ENCODE measurements at places on chromosomes 1 and 21.
A peak's percentile ranks its signal among the peaks of the same experiment; 100 is the strongest.

GRCh38 chr1:226060427-226060826 lies 2.1 kb upstream of the H3-3A start:
- DNase-seq = no peak

GRCh38 chr1:25692560-25692959 lies 76.0 kb downstream of the MAN1C1 start:
- no peak for DNase-seq

DNA sequence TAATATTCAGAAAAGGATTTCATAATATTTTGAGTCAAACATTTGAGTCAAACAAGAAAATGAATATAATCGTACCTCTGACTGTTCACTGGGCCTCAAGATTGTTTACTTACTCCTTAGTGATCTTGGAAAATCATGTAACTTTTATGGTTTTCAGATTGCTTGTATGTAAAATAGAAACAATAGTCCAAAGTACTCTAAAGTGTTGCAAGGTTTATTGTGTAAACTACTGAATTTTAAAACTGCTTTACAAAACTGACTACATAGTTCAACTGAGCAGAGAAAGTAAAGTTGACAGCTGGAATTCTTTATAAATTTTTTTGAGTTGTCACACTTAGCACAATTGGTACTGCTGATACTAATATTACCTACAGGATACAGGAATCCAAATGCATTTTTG lies 931.0 kb downstream of the NCAM2 start:
- DNase-seq = no peak

- no peak for DNase-seq
Measured at GRCh38 chr1:235834620-235835019, 32.1 kb downstream of the LYST start.

DNA sequence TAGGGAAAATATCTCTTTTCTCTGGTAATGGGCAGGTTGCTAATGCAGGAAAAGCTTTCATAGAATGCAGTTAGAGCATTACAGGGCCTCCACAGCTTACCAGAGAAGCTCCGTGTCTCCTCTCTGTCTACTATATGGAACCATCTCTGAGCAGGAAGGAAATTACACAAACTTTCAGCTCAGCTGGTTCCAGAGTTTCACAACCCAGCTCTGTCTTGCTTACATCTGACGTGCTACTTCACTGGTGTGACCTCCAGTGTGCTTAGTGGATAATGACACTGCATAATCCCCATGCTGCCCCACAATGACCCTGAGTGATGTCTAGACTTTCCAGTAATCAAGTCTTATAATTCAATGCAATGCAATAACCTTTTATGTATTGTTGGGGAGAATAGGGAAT lies 4.3 kb upstream of the FGGY start:
- DNase-seq = no peak

GRCh38 chr21:37458669-37459276 lies 92.2 kb downstream of the DYRK1A start:
- no peak for DNase-seq

- no peak for DNase-seq
Measured at GRCh38 chr1:244165701-244166100, 114.6 kb downstream of the ZBTB18 start.

DNA sequence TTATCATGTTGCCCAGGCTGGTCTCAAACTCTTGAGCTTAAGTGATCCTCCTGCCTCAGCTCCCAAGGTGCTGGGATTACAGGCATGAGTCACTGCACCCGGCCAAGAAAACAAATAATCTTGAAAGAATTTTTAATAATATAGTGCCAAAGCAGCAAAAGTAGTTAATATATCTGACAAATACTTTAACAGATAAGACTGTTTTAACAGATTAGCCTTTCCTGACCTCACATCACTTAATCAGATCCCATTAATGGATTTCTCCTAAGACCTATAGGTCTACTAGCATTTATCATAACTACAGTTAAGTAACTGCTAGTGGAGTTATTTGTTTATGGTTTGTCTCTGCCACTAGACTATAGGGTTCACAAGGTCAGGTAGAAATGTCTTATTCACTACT lies 61.1 kb upstream of the HP1BP3 start:
- DNase-seq = no peak

DNA sequence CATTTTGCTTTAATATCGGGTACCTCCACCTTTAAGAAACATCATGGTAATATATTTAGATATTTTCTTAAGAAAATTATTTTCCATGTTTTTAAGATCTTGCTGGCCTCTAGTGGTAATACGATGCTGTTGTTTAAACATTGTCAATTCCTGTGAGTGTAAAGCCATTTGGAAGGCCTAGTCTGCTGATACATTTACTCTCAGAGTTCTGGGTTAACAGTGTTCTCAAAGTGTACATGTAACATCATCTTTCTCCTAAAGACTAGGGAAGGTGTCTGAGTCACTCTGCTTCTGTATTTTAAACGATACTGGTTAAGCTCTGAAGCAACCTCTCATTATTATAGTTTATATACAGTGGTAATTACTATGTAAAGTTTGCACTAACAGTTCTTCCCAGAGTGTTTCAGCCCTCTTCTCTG lies 189.1 kb downstream of the RASAL2 start:
- no peak for DNase-seq

DNA sequence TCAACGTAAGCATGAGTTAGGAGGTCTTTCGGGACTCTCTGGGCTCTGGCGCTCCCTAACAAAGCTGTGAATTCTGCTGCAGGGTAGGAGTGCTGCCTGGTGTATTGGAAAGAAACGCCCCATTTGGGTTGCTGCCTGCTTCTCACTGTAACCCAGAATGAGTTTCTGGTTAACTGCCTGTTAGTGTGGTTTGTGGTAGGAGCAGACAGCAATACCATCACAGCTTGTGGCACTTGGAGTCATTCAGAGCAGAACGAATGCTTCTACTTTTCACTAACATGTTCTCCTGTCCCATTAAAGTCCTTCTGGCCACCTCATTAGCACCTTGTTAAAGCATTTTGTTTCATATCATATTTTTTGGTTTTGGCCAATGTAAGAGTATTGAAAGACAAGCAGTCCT lies 18.1 kb downstream of the MAP3K7CL start:
- no peak for DNase-seq

- peak; percentile 89 for DNase-seq
Measured at GRCh38 chr1:156659988-156660751, 17.0 kb downstream of the NES start.

DNA sequence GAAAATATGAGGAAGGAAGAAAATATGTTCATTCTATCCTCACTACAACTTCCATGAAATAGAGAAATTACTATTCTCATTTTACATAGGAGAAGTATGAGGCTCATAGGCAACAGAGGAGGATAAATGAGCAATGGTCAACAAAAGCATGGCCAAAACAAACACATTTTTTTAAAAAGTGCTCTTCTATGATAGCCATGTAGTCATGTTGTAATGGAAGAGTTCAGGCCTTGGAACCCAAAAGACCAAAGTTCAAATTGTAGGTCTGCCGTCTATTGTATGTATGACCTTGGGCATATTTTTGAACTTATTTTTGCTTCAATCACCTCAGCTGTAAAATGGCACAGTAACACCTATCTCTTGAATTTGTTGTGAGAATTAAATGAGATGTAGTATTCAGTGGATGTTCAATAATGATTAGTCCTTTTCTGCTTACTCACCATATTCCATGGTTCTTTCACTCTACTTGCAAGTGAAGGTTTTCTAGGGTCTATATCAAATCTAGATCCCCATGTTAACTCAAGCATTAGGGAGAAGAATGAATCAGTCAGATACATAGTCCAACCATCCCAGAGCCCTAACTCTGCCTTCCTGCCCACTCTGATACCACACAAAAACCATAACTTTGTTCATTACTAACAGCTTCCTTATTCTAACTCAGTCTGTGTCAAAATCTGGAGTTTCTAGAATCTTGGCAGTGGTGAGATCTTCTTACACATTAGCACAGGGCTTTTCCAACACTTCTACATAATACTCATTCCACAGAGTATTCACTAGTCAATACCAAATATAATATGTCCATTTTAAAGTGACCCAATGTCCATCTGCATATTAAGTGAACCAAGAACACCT lies 353.2 kb downstream of the PLPP3 start:
- DNase-seq = no peak

- no peak for DNase-seq
Measured at GRCh38 chr21:30468900-30469714, 11.1 kb downstream of the KRTAP19-1 start.

- no peak for DNase-seq
Measured at GRCh38 chr1:8625491-8625890, 191.9 kb downstream of the RERE start.

DNA sequence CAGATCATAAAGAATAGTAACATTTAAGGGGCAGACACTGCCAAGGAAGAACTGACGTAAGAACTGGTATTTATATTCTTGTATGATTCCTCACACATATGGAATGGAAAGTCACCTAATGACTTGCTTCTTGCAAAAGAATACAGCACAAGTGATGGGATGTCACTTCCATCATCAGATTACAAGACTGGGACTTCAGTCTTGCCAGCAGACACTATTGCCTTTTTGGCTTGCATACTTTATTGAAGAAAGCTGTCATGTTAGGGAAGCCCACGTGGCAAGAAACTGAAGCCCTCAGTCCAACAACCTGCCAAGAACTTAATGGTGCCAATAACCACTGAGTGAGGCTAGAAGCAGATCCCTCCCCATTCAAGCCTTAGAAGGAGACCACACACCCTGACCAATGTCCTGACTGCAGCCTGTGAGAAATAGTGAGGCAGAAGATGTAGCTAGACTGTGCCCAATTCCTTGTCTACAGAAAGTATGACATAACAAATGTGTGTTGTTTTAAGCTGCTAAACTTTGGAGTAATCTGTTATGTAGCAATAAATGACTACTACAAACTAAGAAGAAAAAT lies 12.0 kb downstream of the EGLN1 start:
- no peak for DNase-seq

GRCh38 chr1:47527653-47528272 lies 89.9 kb downstream of the FOXD2 start:
- no peak for DNase-seq

GRCh38 chr1:96116731-96117130 lies 604.9 kb upstream of the PTBP2 start:
- no peak for DNase-seq

DNA sequence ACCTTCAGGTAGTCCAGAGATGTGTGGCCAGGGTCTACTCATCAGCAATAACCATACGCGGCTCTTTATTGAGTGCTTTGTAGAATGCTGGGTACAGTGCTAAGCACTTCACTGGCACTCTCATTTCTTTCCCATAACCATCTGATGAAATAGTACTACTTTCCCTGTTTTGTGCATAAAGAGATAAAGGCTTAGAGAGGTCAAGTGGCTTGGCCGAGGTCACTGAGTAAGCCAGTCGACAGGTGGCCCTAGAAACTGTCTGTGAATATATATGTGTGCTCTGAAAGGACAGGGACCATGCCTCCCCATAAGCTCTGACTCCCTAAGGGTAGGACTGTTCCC lies 52.8 kb downstream of the NENF start:
- no peak for DNase-seq

GRCh38 chr1:1058088-1058905 lies 15.8 kb downstream of the RNF223 start:
- no peak for DNase-seq

- DNase-seq = no peak
Measured at GRCh38 chr1:54375712-54376429, 30.3 kb downstream of the SSBP3 start.

DNA sequence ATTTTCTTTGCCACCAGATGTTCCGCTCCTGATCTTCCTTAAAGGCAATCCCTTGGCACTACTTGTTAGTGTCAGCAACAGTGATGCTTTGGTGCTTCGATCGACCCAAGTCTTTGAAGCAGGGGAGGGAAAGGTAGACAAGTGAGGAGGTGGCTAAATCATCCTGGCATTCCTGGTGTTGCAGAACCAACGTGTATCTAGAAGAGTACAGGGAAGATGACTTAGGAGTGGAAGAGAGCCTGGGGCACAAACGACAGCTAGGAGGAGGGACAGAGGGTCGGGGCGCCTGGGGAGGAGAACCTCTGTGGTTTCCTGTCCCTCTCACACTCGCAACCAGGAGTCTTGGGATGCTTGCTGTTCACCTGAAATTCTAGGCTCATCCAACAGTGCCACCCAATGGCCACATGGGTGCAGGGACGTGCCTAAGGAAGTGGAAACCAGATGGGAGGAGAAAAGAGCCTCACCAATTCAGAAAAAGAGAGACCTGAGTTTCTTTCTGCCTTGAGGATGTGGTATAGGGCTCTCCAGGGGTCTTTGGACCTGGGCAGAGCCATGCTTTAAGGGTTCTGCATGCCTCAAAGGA lies 9.5 kb upstream of the KCNA2 start:
- no peak for DNase-seq

DNA sequence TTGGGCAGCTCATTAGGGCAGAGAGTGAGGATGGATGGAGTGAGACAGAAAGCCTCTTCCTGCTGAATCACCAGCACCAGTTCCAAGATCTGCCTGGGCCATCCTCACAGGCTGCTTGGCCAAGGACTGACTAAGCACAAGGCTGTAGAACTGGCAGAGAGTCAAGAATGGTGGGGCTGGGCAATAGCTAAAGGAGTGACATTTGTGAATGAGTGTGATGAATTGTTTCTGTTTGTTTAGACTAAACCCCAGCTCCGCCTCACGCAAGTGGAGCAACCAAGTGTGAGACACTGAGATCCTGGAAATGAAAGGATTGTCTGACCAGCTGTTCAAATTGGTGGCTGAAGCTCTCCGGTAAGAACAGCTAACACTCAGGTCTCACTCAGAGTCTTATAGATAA lies 38.6 kb downstream of the BRINP2 start:
- no peak for DNase-seq

DNA sequence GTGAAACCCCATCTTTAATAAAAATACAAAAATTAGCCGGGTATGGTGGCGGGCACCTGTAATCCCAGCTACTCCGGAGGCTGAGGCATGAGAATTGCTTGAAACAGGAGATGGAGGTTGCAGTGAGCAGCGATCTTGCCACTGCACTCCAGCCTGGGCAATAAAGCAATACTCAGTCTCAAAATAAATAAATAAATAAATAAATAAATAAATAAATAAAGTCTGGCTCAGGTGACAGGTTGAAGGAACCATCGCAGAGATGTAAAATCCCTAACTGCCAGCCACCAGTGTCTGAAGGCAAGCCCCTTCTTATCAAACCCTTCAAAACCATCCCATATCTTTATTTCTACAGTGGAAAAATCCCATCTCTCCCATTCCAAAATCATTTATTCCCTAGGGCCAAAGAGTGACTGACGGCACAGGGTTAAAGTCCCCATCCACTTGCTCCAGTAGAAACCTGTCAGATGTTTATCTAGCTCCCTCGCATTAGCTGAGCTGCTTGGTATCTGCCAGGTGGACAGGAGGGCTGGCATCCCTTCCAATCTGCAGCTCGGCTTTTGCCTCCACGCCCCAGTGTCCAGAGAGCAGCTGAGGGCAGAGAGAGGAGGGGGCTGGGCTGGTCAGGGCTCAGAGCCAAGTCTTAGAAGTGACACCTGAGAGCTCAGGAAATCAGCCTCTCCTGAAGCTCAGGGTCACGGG lies 5.0 kb downstream of the CSRP1 start:
- no peak for DNase-seq

- DNase-seq = no peak
Measured at GRCh38 chr1:226002667-226003501, 3.7 kb upstream of the SDE2 start.

Data from activated CD4-positive, alpha-beta T cell treated with anti-CD3 and anti-CD28 coated beads, Interleukin-2, amount 50 U/mL, for 24 hours (primary cell).